NCI-H446 (cell line): ENCODE measurements at places on chromosomes 2 and 18.

GRCh38 chr2:219460424-219460926 is 25.8 kb downstream of the SPEG start:
- no peak for DNase-seq

DNA sequence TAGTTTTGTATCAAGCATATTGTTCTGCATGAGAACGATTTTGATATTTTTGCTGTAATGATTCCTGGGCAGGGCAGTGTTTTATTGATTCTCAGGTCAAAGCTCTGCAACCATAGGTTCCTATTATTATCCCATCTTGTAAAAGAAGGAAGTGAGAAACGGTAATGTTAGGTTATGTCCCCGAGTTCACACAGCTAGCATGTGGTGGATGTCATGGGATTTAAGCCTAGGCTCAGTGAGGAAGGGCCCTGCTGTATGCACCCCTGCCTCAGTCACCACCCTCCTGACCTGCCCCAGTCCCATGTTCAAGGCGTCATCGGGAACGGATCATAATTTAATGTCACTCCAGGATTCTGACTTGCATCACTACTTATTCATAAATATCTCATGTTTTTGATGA is 10.7 kb downstream of the ACP1 start:
- DNase-seq = no peak

DNA sequence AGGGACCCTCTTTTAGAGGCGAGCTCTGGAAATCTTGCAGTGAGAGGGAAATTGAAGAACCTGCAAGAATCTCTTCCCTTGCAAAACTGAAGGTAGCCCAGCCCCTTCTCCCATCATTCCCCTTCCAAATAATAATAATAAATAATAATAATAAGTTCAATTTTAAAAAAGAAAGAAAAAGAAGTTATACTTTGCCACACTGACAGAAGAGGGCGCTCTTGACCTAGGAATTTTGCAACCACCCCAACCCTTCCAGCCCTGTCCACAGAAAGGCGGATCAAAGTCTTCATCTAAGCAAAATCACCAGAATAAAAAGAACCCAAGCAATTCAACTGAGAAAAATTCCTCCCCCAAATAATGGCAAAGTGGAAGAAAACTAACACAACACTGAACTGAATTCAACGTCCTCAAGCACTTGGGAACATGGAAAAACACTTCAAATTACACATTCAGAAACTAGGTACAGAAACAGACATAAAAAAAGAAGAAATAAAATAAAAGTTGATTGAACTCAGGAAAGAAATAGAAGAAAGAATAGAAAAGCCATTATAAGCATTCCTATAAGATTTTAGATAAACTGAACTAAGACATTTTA is 98.9 kb upstream of the GLS start:
- DNase-seq = peak; percentile 62

- no peak for DNase-seq
Measured at GRCh38 chr2:938181-939005, 12.3 kb upstream of the SNTG2 start.

GRCh38 chr2:240948905-240949790 is 43.0 kb downstream of the CROCC2 start:
- no peak for DNase-seq
